AG09309 (cell line): ENCODE measurements at places on chromosomes 16 and 17.

DNA sequence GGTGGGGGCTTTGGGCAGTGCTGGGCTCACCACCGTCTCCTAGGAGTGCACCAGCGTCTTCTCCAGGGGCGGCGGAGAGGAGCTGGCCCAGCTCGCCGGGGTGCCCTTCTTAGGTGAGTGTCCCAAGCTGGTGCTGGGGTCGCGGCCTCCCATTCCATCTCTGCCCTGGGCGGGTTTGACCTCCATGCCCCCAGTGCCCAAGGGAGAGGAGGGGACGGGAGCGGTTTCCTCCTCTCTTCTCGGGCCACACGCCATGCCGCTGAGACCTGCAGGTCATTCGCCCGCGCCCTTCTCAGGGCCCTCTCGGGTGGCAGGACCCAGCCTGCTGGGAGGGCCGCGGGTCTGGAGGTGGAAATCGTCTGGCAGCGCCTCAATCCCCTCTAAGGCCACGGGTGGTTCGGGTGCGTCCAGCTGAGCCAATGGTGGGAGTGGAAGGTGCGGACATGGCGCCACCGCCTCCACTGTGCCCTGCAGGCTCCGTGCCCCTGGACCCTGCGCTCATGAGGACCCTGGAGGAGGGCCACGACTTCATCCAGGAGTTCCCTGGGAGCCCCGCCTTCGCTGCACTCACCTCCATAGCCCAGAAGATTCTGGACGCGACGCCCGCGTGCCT lies 5.3 kb downstream of the IGFALS start:
- DNase-seq: no peak

DNA sequence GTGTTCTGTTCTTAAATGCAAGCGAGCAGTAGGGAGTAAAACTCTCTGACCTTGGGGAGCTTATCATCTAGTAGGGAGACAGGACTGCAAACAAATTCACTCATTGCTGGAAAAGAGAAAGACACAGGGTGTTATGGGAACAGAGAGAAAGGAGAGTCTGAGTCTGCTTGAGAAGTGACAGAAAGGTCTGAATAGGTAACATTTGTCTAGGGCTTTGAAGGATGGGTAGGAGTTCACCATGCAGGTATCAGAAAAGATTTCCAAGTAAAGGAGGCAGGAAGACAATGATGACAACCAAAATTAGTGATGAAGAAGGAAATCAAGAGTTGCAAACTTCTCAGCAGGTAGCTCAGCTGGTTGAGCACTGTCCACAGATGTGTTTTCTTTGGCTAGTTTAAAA lies 93.6 kb upstream of the GPR139 start:
- DNase-seq: no peak

DNA sequence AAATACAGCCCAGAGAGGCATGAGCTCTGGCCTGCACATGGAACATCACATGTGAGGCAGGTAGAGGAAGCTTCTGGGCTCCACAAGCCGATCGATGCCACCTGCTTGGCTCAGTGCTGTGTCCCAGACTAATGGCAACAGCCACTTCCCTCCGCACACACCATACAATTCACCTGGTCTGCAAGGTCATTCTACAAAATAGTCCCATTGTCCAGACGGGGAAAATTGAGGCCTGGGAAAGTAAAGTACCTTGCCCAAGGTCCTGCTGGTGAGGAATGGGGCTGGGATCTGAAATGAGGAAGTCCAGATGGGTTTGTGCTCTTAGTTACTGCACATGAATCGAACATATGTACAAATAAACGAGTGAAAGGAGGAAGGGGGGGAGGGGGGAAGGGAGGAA lies 88.0 kb downstream of the LITAF start:
- no peak for DNase-seq

GRCh38 chr17:5651348-5651747 lies 67.0 kb upstream of the NLRP1 start:
- DNase-seq: no peak

GRCh38 chr16:72511171-72511570 lies 339.2 kb upstream of the PMFBP1 start:
- DNase-seq: no peak

DNA sequence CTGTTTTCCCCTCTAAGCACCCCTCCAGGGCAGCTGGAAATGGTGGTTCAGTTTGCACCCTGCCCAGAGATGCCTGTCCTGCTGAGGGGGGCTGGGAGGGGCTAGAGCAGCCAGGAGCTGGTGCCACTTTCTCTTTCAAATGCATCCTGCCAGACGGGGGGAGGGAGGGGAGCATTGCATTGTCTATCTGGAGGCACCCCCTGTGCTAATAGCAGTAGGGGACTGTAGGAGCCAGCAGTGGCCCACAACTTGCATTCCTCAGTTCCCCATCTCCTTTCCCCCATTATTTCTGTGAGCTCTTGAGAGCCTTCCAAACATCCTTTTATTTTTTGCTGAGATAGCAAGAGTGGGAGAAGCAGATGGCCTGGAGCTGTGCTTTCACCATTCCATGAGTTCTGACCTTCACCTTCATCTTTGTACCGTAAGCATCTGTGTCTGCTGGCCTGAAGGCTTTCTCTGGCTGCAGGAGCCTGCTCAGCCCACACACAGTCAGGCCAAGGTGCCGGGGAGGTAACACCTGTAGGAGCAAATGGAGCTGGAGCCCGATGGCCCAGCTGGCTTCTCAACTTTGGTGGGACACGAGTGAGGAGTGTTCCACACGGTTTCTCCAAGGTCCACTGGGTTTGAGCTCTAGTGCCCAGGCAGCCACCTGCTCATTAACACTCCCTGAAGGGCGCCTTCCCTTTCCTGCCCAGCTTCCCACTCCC lies 5.2 kb downstream of the WFDC1 start:
- DNase-seq: no peak

GRCh38 chr16:56986361-56986760 lies 3.0 kb upstream of the NLRC5 start:
- DNase-seq: no peak

DNA sequence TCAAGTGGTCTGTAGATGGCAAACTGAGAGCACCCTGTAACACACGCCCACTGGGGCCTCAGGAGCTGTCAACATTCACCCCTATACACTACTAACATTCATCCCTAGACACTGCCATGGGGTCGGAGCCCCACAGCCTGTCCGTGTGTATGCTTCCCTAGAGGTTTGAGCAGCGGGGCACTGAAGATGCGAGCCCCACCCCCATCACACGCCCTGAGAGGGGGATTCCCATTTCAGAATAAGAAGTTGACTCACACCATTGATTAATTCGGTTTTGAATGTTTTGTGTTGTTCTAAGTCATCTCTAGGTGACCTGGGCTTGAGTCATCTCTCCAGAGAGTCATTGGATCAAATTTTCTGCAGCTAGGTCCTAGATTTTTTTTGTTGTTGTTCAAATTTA lies 37.3 kb upstream of the MMD start:
- no peak for DNase-seq
